Renal pelvis (tissue), 12 donors: ENCODE measurements at places on chromosomes 3 and 15. TPM values are rescaled to one million over a fixed set of nuclear protein-coding genes. Genes with fewer than 3 reads are reported as not detected.
A peak's percentile ranks its signal among the peaks of the same experiment; 100 is the strongest.

DNA sequence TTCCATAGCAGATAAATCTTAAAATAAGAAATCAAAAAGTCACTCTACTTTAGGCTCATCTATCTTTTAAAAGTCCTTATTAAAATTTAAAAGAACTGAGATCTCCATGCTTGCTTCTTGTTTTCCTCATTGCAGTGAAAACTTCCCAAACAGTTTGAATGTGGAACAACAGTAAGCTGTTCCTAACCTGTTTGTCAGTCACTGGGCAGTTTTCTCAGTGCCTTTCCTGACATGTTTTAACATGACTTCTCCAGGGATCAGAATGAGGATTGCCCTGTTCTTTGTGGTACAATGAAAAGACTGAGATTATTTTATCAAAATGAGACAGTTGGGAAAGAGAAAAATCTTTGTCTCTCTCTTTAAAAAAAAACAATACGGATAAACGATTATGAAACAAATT is 774 bp downstream of the GPR87 start:
- DNase-seq = no peak

DNA sequence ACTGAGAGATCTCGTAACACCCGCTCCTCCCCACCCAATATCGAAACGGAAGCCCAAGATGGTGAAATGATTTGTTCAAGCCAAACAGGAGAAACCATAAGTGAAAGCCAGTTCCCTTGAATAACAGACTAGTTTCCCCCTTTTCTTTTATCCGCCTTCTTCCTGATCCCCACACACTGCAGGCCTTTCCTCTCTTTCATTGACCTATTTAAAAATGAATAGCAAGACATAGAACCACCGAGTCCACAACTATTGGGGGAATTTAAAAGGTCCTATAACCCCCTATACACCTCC is 382 bp upstream of the COX17 start:
- no peak for DNase-seq

- no peak for DNase-seq
Measured at GRCh38 chr3:34599595-34599994, 801.2 kb downstream of the PDCD6IP start.

Gene DUOXA2
- polyA plus RNA-seq = not detected

GRCh38 chr15:66907826-66908743 is 157.3 kb upstream of the SMAD3 start:
- DNase-seq = no peak

- DNase-seq = peak; percentile 79
Measured at GRCh38 chr3:187808527-187808895, 63.2 kb upstream of the BCL6 start.

DNA sequence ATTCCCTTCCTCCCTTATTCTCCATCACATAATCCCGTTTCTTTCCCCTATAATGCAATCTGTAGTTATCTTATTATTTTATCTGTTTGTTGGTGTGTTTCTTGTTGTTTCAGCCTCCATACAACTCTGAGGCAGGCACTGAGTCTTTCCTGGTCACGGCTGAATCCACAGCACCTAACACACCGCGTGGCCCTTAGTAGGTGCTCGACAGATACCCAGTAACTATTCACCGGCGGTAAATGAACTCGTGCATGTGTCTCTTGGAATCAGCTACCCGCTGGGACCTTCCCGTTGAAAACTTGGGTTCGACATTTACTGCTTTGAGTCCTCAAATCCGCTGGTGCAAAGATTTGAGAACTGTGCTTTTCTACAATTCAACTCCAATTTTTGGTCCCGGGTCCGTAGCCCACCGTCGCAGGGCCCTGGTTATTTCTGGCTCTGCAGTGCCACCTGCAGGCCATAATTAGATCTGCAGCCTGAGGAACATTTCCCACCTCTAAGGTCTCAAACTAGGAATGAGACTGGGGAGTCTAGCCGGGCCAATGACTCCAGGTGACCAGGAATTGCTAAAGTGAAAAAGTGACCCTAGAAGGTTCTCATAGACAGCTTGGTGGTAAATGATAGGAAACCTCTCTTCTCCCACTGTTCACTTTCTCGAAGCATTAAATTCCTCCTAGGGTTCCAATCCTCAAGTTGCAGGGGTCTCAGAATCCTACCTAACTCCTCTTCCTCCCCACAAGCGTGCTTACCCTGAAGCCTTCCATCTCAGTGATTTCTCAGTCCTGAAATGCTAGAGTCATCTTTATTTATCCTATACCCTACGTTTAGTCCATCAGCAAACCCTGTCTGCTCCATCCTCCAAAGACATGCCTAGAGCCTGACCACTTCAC is 40.0 kb upstream of the TRH start:
- DNase-seq = peak; percentile 42

DNA sequence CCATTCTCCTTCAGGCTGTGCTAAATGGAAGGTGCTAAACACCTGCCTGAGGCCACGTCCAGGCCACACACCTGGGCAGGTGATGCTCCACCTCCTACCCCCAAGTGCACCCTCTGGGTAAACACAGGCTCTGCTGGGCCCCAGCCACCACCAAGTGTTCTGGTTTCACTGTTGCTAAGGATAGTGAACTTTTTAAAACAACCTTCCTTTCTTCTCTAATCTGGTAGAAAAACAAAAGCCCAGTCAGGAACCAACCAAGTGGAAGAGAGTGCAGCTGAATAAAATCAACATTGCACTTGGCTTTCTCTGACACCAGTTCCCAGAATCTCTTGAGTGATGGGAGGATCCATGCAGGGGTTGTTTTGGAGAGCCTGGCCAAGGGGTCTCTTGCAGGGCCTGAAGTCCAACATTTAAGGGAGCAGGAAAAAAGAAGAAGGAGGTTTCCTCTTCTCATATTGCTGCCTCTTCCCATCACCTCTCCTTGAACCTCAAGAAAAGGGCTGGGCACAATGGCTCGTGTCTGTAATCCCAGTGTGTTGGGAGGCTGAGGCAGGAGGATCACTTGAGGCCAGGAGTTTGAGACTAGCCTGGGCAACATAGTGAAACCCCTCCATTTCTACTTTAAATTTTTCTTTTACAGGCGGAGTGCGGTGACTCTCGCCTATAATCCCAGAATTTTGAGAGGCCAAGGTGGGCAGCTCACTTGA is 26.2 kb upstream of the ATP13A3 start:
- peak; percentile 69 for DNase-seq

Gene OR5H6
- not detected for polyA plus RNA-seq

GRCh38 chr3:17179381-17180205 is 294.8 kb downstream of the PLCL2 start:
- DNase-seq = no peak
